ENCODE measurements at places on chromosomes 5 and 9.

DNA sequence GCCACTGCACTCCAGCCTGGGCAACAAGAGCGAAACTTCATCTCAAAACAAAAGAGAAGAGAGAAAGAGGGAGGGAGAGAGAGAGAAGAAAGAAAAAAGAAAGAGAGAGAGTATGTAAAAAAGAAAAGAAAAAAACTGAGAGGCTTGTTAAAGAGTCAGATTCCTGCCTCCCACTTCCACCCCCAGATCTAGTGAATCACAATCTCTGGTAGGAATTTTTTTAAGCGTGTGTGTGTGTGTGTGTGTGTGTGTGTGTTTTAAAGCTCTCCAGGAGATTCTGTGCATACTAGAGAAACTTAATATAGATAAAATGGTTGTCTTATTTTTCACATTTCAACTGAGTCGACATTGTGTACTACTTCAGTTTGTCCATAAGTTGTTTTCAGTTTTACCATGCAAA lies 32.0 kb downstream of the SAR1B start:
- no peak for DNase-seq

GRCh38 chr5:52786949-52787599 lies 642 bp upstream of the ITGA1 start:
- no peak for DNase-seq

DNA sequence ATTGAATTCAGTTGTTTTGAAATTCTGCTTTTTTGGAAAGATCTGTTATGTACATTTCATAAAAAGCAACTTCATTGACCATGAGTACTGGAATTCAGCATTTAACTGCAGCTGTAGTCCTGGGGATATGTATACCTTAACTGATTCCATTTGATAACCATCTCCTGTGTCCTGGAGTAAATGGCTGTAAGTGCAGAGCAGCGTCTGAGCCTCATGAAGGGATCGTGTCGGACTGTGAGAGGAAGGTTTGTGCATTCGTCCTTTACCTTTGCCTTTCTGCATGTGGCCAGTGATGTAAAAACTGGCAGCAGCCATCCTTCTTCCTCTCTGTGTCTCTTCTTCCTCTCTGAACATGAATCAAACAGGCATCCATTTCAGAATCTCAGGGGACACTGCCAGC lies 287.2 kb downstream of the FANCC start:
- no peak for DNase-seq

- DNase-seq: no peak
Measured at GRCh38 chr9:115730396-115730795, 423.2 kb upstream of the PAPPA start.

- DNase-seq: no peak
Measured at GRCh38 chr5:66713998-66714397, 117.8 kb downstream of the MAST4 start.

- no peak for DNase-seq
Measured at GRCh38 chr5:152811988-152812387, 406.9 kb upstream of the NMUR2 start.

GRCh38 chr5:153584126-153584959 lies 93.9 kb downstream of the GRIA1 start:
- no peak for DNase-seq

DNA sequence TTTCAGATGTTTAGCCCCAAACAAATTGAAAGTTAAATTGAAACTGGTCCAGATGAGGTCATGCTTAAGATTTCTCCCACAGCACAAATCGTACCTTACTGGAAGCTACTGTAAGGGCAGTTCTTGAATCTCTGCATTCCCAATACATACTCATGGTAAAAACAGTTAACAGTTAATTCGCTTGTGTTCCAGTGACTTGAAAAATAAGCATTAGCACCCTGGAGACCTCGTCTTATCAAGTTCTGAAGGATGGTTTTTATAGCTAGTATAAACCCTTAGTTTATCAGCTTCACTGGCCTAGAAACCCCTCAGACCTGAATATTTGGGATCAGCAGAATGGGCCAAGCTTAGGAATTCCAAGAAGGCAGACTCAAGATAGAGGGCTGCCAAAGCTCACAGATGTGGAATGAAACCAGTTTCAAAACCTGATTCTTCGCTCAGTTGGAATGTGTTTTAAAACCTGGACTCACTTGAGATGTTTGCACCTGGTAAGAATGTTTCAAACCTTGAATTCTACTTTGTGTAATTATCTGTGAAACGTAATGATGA lies 103.6 kb downstream of the C9orf152 start:
- no peak for DNase-seq

- no peak for DNase-seq
Measured at GRCh38 chr9:69253057-69253456, 72.0 kb upstream of the ENTREP1 start.

DNA sequence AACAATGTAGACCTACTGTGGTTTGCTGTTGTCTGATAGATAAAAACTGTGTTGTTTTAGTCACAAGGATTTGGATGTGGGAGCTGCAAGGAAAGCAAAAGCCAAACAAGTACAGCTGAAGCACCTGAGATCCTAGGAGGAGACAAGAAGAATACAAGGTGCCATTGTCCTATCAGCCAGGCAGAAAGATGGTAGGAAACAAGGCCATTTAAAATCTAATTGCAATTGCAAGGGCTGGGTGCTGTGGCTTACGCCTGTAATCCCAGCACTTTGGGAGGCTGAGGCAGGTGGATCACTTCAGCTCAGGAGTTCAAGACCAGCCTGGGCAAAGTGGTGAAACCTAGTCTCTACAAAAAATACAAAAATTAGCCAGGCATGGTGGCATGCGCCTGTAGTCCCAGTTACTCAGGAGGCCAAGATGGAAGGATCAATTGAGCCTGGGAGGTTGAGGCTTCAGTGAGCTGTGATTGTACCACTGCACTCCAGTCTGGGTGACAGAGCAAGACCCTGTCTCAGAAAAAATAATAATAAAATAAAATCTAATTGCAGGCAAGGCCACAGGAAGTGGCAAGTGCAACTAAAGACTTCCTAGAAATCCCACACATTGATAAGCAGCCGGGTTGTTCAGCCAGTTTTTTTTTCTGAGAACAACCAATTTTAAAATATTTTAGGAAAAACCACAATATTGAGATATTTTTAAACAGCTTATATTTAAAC lies 22.6 kb downstream of the DOCK8 start:
- DNase-seq: no peak

- no peak for DNase-seq
Measured at GRCh38 chr9:130498298-130498917, 53.6 kb downstream of the ASS1 start.

GRCh38 chr5:160477266-160477970 lies 55.8 kb downstream of the PTTG1 start:
- DNase-seq: no peak

DNA sequence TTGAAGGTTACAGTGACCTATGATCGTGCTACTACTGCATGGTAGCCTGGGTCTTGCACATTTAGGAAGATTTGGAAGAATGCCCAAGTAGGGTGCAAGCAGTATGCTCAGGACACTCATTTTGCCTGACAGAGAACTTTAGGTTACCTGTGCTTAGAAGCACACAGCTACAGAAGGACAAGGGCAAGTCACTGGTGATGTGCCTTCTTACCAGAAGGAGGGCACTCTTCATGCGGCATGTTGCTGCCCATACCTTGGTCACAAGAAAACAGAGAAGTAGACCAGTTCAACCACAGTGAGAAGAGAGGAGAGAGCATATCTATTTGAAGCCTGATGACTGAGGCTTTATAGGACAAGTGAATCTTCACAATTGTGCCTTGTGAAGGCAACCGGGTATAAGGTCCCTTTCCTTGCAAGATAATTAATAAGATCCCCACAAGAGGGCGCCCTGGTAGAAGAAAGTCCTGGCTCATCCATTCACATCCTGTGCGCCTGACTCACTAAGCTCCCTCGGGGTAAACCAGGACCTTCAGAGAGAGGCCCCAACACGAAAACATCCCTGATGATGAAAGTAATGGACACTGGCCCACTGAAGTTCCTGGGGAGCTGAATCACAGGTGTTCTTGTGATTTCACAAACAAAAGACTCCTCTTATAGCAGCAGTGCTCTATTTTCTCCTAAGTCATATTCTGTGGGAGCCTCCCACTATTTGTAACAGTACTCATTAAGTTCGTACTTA lies 38.1 kb upstream of the STARD4 start:
- peak; percentile 32 for DNase-seq

- DNase-seq: no peak
Measured at GRCh38 chr5:85010014-85010562, 625.4 kb upstream of the EDIL3 start.

DNA sequence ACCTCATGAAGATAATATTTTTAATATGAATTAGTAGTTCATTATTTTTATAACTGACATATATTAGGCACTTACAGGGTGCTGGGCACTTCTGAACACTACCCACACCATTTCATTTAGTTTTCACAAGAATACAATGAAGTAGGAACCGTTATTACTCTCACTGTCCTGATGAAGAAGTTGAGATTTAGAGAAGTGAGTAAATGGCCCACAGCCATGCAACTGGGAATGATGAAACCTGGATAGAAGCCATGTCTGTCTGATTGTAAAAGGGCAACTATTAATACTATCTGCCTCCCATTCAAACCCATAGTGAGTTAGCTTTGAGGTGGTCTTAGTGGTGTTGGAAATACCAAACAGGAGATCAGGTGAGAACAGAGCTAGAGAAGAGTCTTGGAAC lies 29.6 kb upstream of the OTULINL start:
- DNase-seq: no peak

- no peak for DNase-seq
Measured at GRCh38 chr9:23582836-23583235, 243.2 kb downstream of the ELAVL2 start.

DNA sequence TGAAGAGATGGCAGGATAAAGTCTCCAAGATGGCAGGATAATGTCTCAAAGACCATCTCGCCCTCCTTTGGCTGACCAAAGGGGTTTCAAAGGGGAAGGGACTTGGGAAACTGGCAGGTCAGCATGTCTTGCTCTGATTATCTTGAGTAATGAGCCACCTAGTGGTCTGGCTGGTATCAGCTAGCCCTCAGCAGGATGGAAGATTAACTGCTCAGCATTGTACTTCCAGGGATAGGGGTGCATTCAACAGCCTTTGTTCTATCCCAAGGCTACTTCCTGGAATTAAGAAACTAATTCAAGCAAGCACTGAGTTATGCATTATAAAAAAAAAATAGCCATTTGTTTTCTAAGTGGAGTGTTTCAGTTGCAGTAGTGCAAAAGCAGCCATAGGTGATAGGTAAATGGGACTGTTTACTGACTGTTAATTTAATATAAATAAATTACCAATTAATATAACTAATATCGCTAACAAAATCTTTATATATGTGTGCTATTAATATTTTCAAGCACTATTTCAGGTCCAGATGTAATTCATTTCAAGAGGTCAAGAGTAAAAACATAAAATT lies 555.5 kb downstream of the CDH9 start:
- DNase-seq: no peak

DNA sequence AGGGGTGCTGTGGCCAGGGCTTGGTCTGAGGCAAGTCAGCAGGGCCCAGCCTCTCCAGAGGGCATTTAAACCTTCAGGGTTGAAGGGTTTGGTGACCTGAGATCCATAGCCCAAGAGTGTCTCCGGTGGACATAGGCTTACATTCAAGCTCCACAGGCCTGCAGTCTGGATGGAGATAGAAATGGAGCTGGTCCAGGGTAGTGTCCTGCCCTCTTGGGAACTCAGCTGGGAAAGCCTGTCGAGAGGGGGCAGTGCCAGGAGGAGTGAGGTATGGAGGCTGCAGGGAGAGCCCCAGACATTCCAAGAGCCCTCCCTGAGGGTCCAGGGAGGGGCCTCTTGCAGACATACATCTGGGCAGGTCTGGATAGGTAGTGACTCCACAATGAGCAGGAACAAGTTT lies 177.0 kb upstream of the MVB12B start:
- DNase-seq: no peak

GRCh38 chr9:122315534-122315933 lies 50.9 kb downstream of the MRRF start:
- DNase-seq: no peak

DNA sequence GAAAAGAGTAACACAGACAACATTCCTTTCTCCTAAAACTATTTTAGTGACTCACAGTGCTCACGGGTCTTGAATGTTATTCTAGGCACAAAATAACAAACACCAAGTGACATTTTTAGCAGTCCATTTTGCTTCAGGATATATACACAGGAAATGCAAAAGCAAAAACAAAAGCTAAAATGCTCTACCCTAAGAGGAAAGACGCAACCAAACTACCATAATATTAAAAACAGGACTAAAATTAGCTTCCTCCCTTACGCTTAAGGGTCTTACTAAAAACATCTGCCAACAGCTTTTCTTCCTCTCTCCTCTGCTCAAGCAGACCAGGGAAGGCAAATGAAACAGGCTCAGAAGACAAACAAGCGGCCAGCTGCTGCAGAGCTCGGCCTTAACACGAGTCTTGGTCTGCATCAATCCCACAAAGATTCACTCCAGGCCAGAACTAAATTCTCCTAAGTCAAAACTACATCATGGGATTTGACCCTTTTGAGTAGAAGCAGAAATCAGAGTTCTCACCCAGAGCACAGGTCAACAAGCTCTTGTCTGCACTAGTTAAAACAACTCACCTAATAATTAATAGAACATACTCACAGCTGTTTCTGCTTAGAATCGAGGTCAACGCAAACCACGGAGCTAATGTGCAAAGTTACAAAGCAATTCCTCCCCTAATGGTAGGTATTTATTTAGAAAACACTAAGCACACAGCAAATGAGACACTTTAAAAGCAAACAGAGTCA lies 62.3 kb downstream of the RAPGEF1 start:
- DNase-seq: no peak

DNA sequence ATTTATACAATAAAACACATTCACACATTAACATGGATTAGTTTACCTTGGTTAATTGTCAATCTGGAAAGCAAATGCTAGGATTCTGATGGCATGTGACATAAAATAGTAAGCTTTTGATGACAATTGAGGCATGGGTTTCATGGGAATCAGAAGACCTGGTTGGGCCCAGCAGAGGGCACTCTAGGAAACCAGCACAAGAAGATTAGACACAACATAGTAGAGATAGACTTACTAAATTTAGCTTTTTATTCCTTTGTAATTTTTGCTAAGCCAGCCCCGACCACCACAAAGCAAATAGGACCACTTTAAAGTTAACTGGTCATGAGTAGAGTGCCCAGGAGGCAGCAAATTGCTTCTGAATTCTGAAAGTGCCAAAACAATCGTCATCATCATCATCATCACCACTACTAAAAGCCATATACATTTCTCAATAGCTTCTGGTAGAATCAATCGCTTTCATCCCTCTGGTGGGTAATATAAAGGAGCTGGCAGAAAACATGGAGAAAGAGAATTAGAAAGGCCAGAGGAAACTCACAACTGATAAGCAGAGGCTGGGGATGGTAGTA lies 163.2 kb downstream of the ARRDC3 start:
- DNase-seq: no peak

- DNase-seq: no peak
Measured at GRCh38 chr9:99966716-99967115, 60.3 kb downstream of the STX17 start.

- no peak for DNase-seq
Measured at GRCh38 chr5:132180134-132180745, 47.4 kb downstream of the P4HA2 start.

DNA sequence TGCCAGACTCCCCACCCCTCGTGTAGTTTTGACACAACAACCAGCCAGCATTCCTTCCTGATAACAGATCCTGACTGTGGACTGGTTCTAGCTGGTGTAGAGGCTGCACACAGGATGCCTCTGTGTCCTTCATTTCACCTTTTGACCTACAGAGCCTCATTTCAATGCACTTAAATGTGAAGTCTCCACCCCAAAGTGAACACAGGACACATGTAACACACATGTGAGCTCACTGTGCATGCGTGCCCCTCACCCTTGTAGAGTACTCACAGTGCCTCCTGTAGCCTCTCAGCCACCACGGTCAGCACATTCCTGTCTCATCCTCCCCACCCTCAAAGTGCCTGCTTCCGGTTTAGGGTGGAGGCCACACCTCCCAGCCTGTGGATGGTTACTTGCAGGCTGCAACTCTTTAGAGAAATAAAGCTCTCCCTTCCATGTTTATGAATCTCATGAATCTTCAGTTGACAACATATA lies 11.6 kb upstream of the NKD2 start:
- DNase-seq: no peak
